HCT116 (cell line): ENCODE measurements at places on chromosomes 5 and 9.

DNA sequence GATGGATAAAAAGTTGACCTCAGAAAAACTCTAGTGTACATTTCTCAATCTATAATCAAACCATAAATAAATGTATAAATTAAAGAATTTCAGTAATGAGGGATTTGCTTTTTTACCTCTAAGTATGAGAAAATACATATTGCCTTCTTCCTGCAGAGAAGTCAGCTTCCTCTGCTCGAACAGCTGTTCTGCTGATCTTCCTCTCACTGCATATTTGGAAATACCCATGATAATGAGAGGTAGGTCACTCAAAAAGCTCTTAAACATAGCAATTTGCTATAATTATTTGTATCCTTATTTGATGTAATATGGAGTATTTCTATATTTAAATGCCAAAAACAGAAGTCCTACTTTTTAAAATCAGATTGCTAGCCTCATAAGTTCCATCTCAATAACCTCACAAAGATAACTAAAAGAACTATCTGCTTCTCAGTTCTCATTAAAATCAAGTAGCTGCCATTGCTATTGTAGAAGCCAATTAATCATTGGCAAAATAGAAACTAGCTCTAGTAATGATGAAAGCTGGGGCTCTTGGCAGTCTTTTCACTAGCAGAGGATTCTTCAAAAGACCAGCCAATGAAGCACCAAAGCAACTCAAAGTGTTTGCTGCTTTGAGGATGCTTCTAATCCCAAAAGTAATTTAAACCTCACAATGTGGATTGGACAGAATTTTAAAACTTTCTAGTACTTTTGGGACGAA, 35.7 kb upstream of the OR13D1 start:
- DNase-seq = no peak

DNA sequence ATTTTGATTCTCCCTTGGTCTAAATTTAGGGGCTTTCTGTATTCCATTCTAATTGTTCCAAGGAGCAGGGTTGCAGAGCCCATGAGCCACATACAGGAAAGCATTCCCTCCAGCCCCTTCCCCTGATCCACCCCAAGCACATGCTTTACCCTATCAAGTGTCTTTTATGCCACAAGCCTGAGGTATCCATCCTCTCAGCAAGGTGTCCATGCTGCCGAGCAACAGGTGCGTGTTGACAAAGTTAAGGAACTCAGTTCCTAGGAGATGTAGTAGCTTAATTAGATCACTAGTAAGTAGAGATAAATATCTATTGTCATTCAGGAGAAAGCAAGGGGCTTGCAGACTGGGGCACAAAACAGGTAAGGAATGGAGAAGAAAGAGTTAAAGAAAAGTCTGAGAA, 57.8 kb downstream of the FEM1C start:
- no peak for DNase-seq

- no peak for DNase-seq
Measured at GRCh38 chr9:7402334-7403027, 397.1 kb downstream of the DMAC1 start.

DNA sequence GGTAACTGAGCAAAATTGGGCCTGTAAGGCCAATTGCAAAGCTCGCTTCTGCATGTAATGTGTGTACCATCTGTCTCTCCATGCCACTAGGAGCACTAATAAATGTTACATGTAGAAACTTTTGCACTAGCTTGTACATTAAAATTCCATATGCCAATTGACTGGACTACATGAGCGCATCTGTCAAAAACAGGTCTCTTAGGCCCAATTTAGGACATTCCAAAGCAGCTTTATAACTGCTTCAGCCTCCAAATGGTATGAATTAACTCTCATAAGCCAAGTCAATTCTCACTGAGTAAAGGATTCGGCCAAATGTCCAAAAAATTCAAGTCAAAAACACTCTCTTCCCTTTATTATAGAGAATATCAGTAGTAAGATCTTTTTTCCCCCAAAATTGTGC, 23.5 kb upstream of the FOXD1 start:
- no peak for DNase-seq

GRCh38 chr5:51991940-51992339, 608.7 kb downstream of the ISL1 start:
- no peak for DNase-seq

DNA sequence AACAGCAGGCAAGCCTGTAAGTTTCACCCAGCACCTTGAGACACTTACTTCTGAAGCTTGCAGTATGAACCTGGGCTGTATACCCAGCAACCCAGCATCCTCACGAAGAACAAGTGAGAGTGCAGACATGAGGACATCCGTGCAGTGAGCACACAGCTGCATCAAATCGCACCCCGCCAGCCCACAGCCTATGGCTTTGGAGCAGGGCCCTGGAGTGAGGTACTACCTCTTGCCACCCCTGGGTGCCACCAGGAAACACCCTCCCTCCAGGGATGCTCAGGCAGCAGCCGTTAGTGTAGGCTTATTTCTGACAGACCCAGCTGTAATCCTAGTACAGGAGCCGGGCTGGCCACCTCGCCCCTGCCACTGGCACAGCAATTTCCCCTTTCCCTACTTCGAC, 81.4 kb downstream of the ATPSCKMT start:
- no peak for DNase-seq

- no peak for DNase-seq
Measured at GRCh38 chr5:132098151-132098594, 24.6 kb downstream of the CSF2 start.

DNA sequence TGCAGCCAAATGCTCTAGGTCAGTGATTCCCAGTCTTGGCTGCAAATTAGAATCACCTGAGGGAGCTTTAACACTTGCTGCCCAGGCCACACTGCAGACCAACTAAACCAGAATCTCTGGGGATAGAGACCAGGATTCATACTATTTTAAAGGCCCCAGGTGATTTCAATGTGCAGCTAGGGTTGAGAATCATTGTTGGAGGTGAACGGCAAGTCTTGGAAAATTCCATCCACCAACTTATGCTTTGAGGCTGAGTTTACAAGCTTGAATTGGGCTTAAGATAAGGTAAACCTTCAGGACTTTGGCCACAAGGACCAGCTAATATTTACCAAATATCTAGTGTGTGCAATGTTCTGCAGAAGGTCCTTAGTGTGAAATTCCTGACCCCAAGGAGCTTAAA, 27.5 kb downstream of the SLIT3 start:
- no peak for DNase-seq

GRCh38 chr5:135232958-135233357, 166.1 kb downstream of the MACROH2A1 start:
- no peak for DNase-seq

DNA sequence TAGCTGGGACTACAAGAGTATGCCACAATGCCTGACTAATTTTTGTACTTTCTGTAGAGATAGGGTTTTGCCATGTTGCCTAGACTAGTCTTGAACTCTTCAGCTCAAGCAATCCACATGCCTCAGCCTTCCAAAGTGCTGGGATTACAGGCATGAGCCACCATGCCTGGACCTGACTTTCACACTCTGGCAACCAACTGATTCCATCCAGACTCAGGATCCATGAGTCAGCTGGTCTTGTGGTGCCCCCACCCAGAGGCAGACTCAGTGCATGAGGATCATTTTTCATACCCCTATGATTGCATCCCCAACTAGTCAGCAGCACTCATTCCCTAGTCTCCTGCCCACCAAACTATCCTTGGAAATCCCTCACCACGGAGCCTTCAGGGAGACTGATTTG, 375.9 kb downstream of the ANXA1 start:
- no peak for DNase-seq

DNA sequence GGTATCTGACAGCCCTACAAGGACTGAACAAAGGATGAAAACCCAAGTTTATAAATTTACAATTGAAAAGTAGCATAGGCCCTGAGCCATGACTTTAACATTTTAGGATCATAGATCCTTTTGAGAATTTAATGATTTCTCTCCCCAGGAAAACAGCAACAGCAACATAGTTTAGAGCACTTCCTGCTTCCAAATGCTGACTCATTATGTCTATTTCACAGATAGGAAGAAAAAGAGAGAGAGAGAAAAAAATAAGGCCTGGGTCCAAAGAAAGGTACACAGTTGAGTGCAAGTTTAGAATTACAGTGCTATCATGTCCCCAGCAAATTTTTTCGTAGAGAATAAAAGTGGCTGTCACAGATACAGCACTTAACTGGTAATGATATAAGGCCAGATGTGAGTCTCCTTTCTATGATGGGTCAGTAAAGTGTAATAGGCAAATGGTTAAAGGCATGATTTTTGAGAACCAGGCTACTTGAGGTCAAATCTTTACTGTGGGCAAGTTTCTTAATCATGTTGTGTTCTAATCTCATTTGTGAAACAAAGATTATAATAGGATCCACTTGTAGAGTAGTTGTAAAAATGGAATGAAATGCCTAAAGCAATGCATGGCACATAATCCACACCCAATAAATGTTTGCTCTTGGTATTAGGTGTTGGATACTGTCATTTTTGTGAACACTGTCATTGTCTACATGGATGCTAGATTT, 12.3 kb upstream of the PPP2R2B start:
- no peak for DNase-seq

- DNase-seq = no peak
Measured at GRCh38 chr5:177358370-177358819, 671 bp downstream of the RGS14 start.

DNA sequence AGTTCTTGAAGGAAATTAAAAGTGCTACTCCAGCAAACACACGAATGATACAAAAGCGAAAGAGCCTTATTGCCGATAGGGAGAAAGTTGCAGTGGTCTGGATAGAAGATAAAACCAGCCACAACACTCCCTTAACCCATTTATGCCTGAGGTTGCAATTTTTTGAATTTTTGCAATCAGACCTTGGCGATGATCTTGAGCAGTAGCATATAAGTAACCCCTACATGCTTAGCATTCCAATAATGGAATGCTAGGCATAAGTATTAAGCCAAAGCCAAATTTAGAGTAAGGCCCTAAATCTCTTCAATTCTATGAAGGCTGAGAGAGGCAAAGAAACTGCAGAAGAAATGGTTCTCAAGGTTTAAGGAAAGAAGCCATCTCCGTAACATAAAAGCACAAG, 153.5 kb downstream of the SLC28A3 start:
- DNase-seq = no peak

- no peak for DNase-seq
Measured at GRCh38 chr5:17396247-17396646, 101.8 kb upstream of the TAF11L2 start.
